ENCODE measurements at places on chromosomes 13 and 19.

DNA sequence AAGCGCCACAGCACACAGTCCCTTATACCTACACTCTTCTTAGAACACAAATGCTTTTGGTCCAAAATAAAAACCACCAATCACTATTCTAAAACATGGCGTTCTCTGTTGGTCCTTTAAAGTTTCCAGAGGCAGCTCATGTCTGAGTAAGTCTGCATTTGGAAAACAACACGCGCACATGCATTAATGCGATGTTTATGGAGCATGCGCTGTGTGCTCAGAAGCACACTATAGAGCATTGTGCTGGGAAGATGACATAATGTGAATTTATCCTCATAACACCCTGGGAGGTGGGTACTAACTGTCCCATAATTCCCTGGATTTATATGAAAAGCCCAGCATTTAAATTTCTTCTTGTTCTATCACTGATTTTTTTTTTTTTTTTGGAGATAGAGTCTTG is 10.7 kb downstream of the ZNF682 start:
- no peak for DNase-seq

DNA sequence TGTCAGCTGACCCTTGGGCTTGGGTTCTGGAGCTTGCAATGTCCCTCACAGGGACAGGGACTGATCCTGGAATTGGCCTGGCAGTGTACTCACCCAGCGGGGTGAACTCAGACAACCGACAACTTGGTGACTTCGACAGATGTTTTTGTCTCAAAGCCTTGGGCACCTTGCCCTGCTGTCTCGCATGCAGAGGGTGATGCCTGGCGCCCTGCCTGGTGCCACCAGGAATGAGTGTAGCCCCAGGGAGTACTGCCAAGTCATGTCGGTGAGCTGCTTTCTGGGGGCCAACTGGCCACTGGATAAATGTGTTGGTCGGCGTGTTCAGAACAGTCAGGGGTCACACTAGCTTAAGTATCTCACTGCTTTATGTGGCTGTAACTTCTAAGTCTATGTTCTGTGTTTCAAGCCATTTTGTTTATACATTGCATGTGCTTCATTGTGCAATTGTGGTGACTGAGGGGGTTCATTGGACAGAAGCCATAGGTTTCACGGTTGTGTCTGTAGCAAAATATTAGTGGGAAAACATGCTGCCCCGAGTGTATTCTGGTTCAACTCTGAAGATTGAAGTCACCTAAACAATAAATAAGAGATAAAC is 96.3 kb upstream of the TNFSF11 start:
- no peak for DNase-seq

GRCh38 chr19:7454998-7455397 is 33.8 kb downstream of the PEX11G start:
- no peak for DNase-seq

DNA sequence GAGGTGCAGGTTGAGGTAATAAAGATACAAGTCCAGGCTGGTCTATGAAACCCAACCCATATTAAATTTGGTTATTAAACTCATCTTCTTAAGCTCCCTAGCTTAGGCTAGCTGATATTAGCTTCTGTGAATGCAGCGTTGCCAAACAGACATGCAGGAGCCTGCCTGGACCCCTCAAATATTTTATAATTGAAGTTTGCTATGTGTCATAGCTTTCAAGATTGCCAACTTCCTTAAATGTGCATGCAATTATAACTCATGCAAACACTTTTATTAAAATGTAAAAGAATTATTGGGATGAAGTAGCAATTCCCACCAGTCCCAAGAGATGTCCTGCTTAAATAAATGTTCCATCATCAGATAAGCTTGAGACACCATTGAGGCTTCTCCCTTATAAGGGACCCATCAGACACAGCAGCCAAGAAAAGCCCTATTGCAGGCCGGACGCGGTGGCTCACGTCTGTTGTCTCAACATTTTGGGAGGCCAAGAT is 51.3 kb downstream of the MBNL2 start:
- no peak for DNase-seq

GRCh38 chr19:52533901-52534300 is 6.4 kb downstream of the ZNF808 start:
- DNase-seq, result no peak

DNA sequence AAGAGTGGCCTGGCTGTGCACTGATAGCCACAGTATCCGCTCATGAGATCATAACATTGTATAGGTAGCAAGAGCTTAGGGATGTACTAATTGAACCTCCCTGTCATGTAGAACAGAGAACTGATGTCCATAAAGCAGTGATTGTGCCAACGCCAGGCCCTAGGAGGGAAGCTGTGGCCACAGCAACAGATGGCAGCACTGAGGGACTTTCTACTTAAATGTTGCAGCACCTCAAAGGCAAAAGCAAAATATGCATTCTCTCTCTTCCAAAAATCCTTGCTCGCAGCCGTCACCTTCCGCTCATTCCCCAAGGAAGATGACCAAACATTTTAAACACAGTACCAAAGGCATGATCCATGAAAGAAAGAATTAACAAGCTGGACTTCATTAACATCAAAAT is 32.3 kb downstream of the COL4A1 start:
- no peak for DNase-seq

- DNase-seq, result no peak
Measured at GRCh38 chr13:45205124-45205523, 4.3 kb upstream of the KCTD4 start.

GRCh38 chr19:35168196-35168595 is 13.7 kb downstream of the FXYD5 start:
- DNase-seq, result no peak

DNA sequence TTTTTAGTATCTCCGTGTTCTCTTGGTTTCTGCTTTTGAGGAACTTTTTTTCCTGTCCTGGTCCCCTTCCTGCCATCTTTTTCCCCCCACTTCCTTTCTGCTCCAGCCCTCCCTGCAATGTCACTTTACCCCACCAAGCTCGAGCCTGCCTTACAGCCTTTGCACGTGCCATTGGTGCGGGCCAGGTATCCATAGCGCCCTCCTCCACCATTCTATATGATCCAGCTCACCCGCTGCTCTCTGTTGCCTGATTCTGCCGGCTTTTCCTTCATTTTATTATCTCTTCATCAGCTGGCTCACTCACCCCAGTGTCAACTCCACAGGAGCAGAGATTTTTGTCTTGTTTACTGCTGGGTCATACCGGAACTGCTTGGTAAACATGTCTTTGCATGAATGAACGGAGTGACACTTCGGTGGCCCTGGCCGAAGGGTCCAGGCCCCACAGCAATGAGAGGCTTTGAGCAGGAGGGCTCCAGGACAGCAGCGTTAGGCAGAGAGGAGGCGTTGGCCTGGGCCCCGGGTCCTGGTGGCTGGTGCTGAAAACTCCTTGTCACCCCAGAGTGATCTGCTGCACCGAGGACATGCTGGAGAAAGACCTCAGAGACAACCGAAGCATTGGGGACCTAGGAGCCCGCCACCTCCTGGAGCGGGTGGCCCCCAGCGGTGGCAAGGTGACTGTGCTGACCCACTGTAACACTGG is 1.2 kb downstream of the MRI1 start:
- DNase-seq, result no peak

- no peak for DNase-seq
Measured at GRCh38 chr13:28890712-28891111, 70.6 kb downstream of the MTUS2 start.

DNA sequence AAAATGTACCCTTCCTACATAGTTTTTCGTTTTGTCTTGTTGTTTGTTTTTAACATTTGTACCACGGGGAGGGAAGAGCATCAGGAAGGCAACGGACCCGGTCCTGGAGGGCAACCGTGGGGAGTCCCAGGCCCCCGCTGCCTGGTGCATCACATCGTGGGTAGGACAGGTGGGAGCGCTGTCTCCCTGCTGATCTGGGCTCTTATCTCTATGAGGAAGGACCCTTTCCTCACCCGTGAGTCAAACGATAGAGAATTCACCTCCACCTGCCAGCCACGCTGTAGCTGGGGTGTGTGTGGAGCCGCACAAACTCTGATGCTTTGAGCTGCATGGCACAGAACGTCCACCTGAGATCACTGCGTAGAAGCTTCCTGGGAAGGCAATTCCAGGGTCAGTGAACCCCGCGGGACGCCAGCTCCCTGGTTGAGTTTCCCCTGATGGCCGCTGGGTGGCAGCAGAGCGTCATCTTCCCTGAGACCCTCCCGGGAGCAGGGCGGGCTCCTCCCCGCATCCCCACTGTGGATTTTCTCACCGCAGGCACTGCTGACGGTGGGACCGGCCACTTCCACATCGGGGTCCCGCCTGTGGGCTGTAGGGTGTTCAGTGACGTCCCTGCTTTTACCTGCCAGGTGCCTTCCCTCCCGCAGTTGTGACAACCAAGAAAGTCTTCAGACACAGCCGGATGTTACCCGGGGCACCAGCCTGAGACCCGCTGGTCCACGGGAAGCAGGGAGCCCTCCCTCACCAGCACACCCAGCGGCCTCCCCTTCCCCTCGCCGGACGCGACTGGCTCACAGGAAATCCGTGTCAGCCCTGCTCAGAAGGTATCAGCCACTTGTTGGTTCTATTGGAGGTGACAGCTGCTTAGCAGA is 54.7 kb downstream of the ZNF787 start:
- peak; percentile 47 for DNase-seq

- DNase-seq, result no peak
Measured at GRCh38 chr13:71218960-71219359, 648.0 kb downstream of the DACH1 start.

GRCh38 chr13:51785712-51786424 is 18.1 kb downstream of the DHRS12 start:
- no peak for DNase-seq

DNA sequence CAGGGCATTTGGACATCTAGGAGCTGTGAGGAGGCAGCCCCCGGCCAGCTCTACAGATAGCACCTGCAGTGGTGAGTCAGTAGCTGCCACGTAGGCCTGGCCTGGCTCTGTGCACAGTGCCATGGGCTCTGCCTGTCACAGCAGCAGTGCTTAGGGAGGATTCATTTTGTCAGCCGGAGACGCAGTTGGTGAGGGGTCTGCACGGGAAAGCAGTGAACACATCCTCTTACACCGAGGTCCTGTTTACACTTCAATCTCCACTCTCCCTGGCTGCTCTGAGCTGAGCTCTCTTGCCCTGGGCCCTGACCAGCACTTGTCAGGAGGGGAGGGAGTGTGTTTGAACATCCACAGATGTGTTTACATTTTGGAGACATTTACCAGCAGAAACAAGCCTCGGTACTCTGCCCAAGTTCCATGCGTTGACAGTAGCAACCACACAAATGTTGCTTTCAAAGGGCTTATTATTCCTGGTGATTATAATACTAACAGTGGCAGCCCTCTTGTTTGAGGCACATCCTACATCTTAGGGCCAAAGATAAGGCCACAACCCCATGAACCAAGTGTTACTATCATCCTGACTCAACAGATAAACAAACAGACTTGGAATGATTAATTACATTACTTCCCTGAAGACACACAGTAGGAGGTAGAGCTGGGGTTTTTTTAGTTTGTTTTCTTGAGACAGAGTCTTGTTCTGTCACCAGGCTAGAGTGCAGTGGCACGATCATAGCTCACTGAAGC is 148.9 kb downstream of the USP12 start:
- DNase-seq, result no peak

DNA sequence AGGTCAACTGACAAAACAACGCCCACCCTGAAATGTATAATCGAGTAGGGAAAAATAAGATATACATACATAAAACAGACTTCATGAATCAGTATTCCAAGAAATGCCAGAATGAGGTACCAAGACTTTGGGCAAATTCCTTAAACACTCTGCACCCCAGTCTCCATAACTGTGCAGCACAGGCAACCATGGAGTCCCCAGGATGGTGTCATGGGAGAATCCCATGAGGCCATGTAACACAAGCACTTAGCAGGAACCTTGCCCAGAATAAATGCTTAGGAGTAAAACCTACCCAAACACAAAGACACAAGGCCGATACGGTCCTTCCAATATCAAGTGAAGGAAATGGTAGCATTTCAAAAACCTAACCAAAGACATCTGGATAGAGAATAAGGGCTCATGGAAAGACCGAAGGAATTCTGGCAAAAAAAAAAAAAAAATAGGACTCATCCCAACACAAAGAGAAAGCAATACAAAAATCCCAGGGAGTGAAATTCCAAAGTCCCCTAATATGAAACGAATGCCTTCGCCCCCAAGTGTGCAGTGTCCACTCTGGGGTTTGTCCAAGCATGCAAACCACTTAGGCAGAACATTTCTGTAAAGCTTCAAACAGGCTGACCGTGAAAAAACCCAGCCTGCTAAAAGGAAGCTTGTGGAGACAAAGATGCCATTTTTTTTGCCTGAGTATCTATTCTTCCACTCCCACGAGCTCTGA is 11.1 kb downstream of the ZC3H4 start:
- no peak for DNase-seq

DNA sequence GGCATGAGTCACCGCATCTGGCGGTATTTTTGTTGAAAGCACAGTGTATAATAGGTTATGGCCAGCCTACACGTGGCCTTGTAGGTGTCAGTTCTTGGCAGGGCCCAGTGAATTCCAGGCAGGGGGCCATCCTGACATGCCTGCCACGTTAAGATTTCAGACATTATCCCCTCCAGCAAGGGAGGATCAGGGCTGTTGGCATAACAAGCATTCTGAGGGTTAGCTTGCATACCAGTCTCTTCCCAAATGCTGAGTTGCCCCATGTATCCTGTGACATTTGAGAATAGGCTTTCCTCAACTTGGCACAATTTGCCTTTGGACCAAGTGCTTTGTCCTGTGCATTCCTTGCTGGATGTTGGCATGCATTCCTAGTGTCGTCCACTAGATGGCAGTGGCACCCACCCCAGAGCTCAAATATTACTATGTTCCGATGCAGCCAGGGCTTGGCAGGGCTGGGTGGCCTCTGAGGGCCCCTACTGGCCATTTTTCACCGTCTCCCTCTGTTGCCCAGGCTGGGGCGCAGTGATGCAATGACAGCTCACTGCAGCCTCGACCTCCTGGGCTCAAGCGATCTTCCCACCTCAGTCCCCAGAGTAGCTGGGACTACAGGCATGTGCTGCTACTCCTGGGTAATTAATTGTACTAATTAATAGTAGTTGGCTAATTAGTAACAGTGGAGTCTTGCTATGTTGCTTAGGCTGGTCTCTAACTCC is 31.2 kb downstream of the NLRP12 start:
- peak; percentile 77 for DNase-seq

DNA sequence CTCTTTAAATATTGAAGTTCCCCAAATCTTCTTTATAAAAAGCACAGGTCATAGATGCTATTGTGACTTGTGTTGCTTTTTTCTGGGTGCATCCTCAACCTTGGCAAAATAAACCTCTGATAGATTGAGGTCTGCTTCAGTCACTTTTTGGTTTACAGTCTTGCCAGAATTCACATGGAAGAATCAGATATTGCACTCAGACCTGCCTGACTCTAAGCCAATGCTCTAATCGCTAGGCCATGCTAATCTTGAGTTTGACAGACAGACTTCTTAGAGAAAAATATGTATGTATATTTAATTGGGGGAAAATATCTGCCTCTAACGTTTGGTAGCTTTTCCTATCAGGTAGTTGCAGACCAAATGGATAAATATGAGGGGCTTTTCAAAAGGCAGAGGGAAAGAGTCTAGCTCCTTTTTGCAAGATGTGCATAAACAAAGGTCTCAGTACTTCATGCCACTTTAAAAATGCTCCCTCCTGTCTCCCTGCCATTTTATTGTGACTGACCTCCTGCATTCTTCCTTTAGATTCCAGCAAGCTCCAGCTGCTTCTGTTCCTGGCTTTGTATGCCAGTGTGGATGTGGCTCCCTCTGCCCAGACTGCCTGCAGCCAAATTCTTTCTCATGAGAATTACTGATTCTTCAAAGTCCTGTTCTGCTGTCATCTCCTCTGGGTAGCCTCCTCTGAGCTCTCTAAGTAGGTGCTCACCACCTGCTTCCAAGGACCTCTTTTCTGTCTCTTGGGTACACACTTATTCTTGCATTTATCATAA is 42.4 kb upstream of the RFC3 start:
- no peak for DNase-seq

GRCh38 chr13:104105418-104106355 is 1039.5 kb upstream of the SLC10A2 start:
- DNase-seq, result no peak

GRCh38 chr13:20826843-20827560 is 53.2 kb upstream of the EEF1AKMT1 start:
- no peak for DNase-seq

All from bone marrow (tissue), 2 donors.